GM12878 (cell line): ENCODE measurements at places on chromosomes 12 and 14.

DNA sequence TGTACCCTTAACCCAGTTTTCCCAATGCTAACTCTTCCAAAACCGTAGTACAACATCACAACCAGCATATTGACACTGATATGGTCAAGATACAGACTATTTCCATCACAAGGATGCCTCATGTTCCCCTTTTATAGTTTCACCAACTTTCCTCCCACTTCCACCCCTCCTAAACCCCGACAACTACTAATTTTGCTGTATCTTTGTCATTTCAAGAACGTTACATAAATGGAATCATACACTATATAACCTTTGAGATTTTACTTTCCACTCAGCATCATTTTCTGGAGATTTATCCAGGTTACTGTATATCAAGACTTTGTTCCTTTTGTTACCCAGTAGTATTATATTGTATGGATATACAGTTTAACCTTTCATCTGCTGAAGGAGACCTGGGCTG, 88.9 kb downstream of the MED13L start:
- H3K4me1 ChIP-seq: no peaks in the 10 kb centered on the region
- no peak overlapping the region for H3K27ac ChIP-seq
- no peak for DNase-seq
- H3K4me3 ChIP-seq: no peak overlapping the region

DNA sequence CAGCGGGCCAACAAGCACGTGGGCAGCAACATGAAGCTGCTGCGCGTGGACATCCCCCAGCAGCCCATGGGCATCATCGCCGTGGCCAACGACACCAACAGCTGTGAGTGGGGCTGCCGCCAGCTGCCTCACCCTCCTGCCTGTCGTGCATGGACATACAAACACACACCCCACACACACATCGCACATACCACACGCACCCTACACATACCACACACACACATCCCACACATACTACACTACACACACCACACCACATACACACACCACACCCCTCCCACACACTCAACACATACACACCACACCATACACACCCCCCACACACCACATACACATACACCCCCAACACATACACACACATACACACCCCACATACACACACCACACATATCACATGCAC, 25.2 kb upstream of the NXPH4 start:
- H3K4me1 ChIP-seq: no peaks in the 10 kb centered on the region
- H3K27ac ChIP-seq: no peak overlapping the region
- no peaks in the 10 kb centered on the region for H3K27me3 ChIP-seq
- no peaks in the 10 kb centered on the region for H3K36me3 ChIP-seq
- no peak overlapping the region for H3K4me3 ChIP-seq
- DNase-seq: no peak

GRCh38 chr12:20370014-20370386, 1.7 kb downstream of the PDE3A start:
- H3K36me3 ChIP-seq: no peaks in the 10 kb centered on the region
- DNase-seq: no peak
- H3K4me1 ChIP-seq: no peaks in the 10 kb centered on the region
- H3K27me3 ChIP-seq: peaks cover 4% of the 10 kb centered on the region
- H3K4me3 ChIP-seq: no peak overlapping the region
- no peak overlapping the region for H3K27ac ChIP-seq

DNA sequence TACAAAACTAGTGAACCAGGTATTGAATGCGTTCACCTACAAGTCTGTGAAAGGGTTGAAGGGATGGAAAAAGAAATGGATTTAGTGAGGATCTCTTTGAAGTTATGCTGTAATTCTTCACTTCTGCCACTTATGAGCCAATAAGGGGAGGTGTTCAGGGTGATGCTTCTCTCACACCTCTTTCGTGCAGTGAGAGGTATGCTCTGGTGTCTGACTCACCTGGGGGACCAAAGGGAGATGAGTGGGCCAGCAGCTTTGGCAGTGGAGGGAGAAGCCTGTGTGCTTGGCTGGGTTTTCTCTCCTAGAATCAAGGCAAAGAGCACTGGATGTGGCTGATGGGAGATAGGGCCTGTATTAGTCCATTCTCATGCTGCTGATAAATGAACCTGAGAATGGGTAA, 45.4 kb downstream of the E2F7 start:
- no peak overlapping the region for H3K4me3 ChIP-seq
- H3K27ac ChIP-seq: no peak overlapping the region
- H3K36me3 ChIP-seq: peaks cover 2% of the 10 kb centered on the region

- H3K4me3 ChIP-seq: no peak overlapping the region
- H3K27ac ChIP-seq: no peak overlapping the region
- no peak for DNase-seq
- no peaks in the 10 kb centered on the region for H3K36me3 ChIP-seq
Measured at GRCh38 chr14:74945261-74945851, 10.0 kb downstream of the PGF start.

GRCh38 chr14:72525087-72525915, 368.6 kb downstream of the DPF3 start:
- H3K4me1 ChIP-seq: peaks cover 12% of the 10 kb centered on the region
- no peak overlapping the region for H3K4me3 ChIP-seq
- no peak overlapping the region for H3K27ac ChIP-seq
- H3K27me3 ChIP-seq: no peaks in the 10 kb centered on the region

- no peak overlapping the region for H3K27ac ChIP-seq
- DNase-seq: no peak
- H3K27me3 ChIP-seq: no peaks in the 10 kb centered on the region
- H3K4me1 ChIP-seq: no peaks in the 10 kb centered on the region
Measured at GRCh38 chr12:27387473-27387872, 54.8 kb downstream of the BMAL2 start.

GRCh38 chr14:56414236-56414635, 165.4 kb upstream of the TMEM260 start:
- no peaks in the 10 kb centered on the region for H3K4me1 ChIP-seq
- no peaks in the 10 kb centered on the region for H3K27me3 ChIP-seq
- no peak overlapping the region for H3K27ac ChIP-seq
- no peak overlapping the region for H3K4me3 ChIP-seq
- no peak for DNase-seq
- H3K36me3 ChIP-seq: no peaks in the 10 kb centered on the region

- H3K4me1 ChIP-seq: peaks cover 32% of the 10 kb centered on the region
- peak; percentile 97 for DNase-seq
- H3K27me3 ChIP-seq: no peaks in the 10 kb centered on the region
- H3K36me3 ChIP-seq: no peaks in the 10 kb centered on the region
Measured at GRCh38 chr12:116559162-116559935, at the start of gene MAP1LC3B2. Gene MAP1LC3B2 (plus strand): TSS chr12:116559381. CDS start chr12:116575943, 16,562 bp downstream.

- H3K4me1 ChIP-seq: no peaks in the 10 kb centered on the region
- peaks cover 14% of the 10 kb centered on the region for H3K36me3 ChIP-seq
- DNase-seq: no peak
- H3K27ac ChIP-seq: no peak overlapping the region
Measured at GRCh38 chr14:103574707-103575285, 12.0 kb downstream of the COA8 start.

DNA sequence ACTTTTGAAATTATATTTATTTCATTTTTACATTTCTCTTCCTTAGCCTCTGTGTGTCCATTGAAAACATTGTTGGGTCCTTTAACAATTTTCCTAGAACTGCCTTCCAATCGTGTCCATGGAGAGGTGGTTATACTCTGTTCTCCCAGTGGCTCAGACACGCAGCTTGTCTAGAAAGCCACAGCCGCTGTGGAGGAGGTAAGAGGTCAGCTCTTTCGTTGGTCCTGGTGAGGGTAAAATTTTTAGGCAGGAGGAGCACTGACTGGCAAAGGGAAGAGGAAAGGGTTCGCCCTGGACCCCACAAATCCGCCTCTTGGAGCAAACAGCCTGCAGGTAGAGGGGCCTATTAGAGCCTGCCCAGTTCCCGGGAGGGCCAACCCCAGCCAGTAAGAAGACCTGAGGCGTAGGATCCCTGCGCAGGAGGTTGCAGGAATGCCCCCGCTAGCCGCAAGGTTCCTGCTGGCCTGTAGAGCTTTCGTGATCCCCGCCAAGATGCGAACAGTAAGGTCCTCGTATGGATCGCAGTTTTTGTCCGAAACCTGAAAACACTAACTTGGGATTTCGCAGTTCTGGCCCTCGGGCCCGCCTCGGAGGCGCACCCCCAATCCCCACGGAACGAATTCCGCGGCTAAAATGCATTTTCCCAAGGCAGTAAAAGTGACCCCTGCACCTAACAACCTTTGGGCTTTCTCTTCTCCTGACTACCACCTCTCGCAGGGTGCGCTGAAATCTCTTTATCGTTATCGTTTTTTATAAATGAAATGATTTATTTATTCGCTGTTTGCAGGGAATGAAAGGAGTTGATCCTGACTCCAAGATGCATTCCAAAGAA, 7.5 kb upstream of the PAX9 start:
- no peak for DNase-seq
- H3K4me3 ChIP-seq: no peak overlapping the region
